Psoas muscle (tissue), 8 donors: ENCODE measurements at places on chromosomes 5 and 9.

- DNase-seq, result no peak
Observed at GRCh38 chr5:124045412-124045811, 533.4 kb downstream of the CSNK1G3 start.

DNA sequence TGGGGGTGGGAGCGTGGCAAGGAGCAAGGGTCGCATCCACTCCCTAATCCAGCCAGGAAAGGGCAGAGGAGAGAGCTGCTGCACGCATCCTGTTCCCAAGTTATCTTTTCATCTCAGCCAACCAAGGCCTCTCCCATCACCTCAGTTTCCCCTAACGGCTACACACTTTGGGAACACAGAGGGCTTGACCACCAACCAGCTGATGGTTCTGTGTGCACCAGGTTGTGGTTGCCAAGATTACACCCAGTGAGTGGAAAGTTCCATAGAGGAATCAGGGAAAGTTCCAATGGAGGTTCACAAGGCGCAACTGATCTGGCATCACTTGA is 53.9 kb downstream of the ADAM19 start:
- no peak for DNase-seq

DNA sequence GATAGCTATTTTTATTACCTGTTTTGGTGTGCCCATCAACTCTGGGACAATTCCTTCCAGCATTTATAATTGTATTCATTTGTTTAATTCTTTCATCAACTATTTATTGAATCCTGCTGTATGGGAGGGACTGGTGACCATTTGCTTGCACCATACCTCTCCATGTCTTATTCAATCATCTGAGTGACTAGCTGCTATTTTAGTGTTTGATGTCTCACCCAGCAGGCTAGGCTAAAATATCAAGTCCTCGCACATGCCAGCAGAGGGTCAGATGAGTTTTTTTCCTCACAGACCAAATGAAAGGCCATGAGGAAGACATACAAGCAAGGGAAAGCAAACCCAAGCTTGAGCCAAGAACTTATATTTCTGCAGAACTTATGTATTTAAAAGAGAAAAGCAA is 63.9 kb downstream of the CETN3 start:
- DNase-seq, result no peak

GRCh38 chr5:112417931-112418658 is 982 bp downstream of the EPB41L4A start:
- DNase-seq, result peak; percentile 46
